DMS153 (cell line): ENCODE measurements at places on chromosomes 7 and 10.

- no peak for DNase-seq
Measured at GRCh38 chr10:70598857-70599295, 3.7 kb downstream of the PRF1 start.

- no peak for DNase-seq
Measured at GRCh38 chr7:35384761-35385700, 131.1 kb upstream of the TBX20 start.

DNA sequence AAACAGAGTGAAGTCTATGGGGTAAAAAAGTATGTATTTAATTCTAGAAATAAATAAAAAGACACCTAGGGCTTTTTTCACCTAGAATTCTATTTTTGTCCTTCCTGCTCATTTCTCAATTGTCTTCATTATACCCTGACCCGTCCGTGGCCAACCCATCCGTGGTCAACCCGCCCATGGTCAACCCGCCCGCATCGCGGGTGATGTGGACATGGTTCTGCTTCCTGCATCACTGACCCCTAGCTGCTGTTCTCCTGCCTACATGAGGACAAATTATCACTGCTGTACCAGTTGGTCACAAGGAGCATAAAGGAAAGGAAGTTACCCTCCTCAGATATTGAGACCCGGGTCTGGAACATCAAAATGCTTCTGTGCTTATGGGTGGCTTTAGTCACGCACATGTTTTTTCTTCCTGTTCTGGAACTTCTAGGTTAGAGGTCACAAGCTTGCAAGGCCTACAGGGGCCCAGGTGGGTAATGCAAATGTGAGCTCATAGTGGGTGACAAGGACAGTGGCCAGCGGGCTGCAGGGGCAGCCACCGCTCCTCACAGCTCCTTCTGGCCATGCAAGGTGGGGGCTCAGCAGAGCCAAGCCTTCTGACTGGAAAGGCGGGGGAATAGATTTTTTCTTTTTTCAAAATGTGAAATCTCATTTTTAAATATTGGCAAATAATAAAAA is 15.5 kb downstream of the CAMK2G start:
- DNase-seq = no peak

DNA sequence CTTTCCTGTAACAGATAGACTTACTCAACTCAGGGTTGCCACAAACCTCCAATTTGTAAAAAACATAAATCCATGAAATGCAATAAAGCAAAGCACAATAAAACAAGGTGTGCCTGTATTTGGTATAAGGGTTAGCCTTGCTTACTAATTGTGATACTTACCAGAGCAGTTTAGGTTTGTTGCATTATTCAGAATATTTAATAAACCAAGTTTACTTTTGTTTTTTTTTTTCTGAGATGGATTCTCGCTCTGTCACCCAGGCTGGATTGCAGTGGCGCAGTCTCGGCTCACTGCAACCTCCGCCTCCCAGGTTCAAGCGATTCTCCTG is 79.6 kb downstream of the SEC61G start:
- no peak for DNase-seq

DNA sequence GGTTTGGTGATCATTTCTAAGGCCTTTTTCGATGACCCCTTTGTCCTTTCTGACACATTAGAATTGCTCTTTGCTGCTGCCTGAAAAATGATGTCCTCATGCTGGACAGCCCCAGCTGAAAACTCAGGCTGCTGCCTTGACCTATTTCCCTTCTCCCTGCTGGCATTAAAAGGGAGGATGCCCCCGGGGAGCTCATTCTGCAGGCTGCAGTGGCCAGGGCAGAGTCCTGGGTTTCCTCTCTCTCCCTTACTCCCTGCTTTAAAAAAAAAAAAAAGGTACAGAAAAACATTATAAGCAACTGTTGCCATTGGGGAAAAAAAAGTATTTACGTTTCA is 35.4 kb downstream of the LRRC4 start:
- DNase-seq = no peak

- no peak for DNase-seq
Measured at GRCh38 chr10:2681891-2682290, 385.5 kb upstream of the PFKP start.

DNA sequence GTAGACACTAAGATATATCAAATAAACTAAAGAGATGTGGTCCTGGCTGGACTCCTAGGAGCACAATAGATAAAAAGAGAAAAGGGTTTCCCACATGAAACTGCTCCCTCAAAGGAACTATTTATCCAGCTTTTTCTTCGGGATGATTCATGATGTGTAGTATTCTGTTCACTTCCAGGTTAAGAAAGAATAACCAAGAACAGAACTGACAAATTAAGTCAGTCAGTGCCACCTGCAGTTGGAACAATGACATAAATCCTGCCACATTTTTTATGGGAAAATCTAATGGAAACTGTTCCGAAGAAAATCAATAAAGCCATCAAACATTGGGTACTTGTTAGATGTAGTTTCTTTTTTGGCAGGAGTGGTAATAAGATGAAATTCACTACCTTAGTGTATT is 87.1 kb downstream of the POLR1F start:
- no peak for DNase-seq

DNA sequence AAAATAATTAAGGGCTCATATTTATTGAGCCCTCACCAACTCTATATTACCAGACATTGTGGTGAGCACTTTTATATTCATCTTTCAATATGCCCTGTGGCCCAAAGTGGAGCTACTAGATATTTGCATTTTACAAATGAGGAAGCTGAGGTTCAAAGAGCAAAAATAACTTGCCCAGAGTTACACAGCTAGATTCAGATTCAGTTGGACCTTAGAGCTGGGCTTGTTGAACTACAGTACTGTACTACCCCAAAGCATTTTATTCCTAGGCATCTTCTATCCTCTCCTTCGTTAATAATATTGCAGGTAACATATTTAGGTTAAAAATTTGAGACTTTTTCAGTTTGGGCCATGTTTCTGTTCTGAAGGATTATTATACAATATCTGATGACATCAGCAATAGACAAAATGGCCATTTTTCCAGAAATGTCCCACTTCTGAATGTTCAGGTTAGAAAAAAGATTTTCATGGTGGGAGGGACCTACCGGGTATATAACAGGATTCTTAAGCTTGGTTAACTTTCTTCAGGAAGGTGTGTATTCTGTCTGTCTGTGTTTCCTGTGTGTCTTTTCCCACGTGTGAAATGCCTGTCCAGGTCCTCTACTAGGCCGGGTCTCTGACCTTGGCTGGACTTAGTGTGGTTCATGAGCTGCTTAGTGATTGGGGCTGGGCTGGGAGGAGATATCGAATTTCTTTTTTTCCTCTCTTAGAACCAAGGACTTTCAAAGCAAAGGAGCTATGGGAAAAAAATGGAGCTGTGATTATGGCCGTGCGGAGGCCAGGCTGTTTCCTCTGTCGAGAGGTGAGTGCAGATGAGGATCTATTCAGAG is 13.6 kb downstream of the PRXL2A start:
- DNase-seq = no peak

DNA sequence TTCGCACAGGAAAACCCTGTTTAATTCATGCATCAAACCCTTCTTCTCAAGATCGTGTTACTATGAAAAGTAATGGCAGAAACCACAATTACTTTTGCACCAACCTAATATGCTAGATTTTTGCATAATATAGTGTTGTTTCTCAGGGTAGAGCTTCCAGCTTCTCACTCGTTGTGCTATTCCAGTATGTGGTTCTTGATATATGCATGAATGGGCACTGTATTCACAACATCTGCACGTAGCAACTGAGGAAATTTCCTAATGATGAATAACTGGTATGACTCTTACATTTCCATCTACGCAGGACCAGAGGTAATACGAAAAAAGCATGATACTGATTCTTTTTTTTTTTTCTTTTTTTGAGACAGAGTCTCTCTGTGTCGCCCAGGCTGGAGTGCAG is 326.6 kb upstream of the GALNT17 start:
- no peak for DNase-seq

GRCh38 chr7:10237306-10237705 is 736.4 kb upstream of the PHF14 start:
- DNase-seq = no peak

DNA sequence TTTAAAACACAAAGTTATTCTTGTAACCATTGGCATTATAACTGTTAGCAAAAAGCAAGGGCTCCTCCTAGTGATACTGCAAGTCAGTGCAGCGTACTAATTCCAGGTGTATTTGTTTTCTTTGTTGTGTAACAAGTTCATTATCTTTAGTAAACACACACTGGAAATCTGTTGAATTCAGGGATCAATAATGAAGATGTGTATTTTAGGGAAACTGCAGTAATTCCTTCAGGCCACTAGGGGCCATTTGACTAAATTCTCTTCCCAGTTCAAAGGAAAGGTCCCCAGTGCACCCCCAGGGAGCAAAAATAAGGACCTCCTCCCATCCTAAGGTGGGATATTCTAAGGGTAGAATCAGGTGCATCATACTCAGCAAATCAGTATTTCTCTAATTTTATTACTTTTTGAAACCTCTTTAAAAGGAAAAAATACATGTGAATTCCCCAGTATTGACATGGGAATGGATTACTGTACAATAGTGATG is 158.6 kb upstream of the LYZL1 start:
- no peak for DNase-seq

DNA sequence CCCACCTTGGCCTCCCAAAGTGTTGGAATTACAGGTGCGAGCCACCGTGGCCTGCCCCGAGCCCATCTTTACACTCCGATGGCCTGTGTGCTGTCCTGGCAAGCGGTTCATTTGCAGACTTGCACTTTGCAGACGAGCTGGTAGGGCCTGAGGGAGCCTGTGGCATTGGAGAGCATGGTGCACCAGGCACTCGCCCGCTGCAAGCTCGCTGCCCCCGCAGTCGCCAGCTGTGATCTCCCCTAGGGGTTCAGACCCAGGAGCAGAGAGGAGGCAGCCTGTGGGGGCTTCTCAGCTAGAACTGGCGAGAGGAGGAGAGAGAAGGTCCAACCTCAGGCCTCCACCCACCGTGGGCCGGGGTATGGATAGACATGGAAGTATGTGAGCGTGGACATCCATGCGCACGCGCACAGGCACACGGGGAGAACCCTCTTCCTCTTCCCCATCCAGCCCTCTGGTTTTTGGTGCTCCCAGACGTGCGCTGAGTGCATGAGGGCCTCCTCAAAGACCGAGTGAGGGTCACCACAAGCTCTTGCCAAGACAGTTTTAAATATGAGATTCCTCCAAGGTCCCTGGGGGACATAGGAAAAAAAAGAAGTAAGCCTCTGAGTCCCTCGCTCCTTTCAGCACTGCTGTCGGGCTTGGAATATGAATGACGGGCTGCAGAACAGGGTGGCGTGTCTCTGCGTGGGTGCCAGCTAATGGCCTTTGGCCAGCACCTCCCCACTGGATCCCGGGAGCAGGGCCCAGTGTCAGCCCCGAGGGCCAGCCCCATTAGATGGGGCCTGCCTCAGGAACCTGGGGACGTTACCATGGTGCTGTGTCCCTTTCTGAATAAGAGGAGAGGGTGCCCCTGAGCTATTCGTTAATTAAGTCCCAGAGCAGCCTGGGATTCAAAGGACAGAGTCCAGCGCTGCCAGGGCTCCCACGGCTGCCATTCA is 15.1 kb upstream of the TTYH3 start:
- DNase-seq = no peak

GRCh38 chr10:90912174-90912573 is 8.7 kb downstream of the ANKRD1 start:
- DNase-seq = no peak

DNA sequence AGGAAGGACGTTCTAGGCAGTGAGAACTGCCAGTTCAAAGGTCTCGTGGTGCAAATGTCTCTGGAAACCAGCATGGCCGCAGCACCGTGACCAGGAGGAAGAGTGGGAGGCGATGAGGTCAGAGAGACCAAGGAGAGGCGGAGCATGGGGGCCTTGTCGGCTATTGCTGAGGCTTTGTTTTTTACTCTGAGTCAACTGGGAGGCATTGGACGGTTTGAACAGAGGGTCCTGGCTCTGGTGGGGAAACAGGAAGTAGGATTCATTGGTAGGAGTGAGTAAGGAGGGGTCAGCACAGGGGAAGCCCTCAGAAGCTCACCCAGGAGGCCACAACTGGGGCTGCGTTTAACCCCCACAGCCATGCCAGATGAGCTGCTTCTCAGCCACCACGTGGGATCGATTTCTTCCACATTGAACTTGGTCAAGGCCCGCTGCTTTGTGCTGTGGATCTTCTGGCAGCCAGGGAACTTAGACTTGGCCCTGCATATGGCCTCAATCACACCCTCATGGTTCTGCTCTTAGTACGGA is 22.2 kb upstream of the SH2B2 start:
- no peak for DNase-seq

DNA sequence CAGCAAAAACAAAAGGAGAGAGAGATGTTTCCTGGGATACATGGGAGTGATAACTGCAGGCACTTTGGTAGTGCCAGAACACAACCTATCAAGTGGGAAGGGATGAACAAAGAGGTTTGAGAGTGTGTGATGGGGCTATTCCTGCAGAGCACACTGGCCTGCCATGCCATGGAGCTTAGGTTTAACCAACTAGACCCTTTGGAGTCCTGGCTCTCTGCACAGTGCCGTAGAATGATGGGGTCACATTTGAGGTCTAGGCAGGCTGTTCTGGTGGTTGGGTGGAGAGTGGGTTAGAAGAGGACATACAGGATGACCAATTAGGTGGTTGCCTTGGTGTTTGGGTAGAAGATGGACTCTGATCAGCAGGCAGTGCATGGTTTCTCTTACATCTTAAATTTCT is 101.9 kb upstream of the HABP2 start:
- no peak for DNase-seq

- DNase-seq = no peak
Measured at GRCh38 chr7:36092221-36092771, 60.8 kb upstream of the EEPD1 start.

DNA sequence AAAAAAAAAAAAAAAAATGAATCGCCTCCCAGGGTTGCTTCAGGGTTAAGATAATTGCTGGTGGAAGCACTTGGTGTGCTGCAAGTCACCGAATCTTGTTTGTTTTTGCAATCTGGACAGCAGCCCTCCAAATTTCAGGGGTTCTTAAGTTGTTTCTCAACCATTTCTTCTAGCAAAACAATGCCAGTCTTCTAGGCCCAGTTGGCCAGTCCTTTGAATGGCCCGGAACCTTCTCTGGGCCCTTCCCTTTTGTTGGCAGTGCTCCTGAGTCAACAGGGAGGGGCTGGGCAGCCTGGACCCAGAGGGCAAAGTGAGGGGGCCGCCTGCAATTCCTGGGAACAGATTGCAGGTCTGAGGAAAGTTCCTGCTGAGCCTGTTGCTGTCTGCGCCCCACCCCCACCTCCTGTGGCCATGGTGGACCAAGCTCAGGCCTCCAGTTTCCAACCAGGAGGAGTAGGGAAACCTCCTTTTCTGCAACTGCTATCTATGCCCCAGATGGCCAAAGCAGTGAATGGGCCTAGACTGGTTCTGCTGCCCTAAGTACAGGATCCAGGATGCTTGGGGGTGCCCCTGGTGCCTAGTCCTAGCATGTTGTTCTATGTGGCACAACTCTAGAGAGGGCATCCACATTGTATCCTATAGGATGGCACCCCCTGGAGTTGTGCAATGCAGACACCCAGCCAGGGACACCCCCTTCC is 31.4 kb upstream of the PDCD4 start:
- DNase-seq = no peak

GRCh38 chr10:73796766-73797165 is 11.4 kb downstream of the ZSWIM8 start:
- DNase-seq = no peak
